Endothelial cell (in vitro differentiated cells): ENCODE measurements at places on chromosomes 1 and 21.
A peak's percentile ranks its signal among the peaks of the same experiment; 100 is the strongest.

DNA sequence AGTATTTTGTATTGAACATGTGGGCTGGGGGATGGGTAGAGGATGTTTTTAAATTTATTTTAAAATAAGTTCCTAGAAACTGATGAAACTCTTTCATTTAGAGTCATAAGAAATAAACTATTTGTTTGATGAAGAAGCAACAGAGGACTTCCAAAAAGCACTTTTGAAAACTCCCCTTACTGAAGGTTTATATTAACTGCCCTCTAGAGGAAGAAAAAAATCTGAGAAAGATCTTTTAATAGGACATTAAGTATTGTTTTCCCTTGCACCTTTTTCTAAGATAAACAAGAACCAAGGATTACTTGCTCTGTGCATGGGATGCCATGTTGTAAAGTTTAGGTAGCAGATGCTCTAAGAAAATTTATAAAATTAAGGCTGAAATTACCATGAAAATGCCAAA, 14.1 kb downstream of the DISP1 start:
- no peak for DNase-seq

GRCh38 chr1:70779571-70779970, 268.0 kb downstream of the PTGER3 start:
- no peak for DNase-seq

- peak; percentile 3 for DNase-seq
Observed at GRCh38 chr21:45293726-45294401, 6.2 kb upstream of the POFUT2 start.

DNA sequence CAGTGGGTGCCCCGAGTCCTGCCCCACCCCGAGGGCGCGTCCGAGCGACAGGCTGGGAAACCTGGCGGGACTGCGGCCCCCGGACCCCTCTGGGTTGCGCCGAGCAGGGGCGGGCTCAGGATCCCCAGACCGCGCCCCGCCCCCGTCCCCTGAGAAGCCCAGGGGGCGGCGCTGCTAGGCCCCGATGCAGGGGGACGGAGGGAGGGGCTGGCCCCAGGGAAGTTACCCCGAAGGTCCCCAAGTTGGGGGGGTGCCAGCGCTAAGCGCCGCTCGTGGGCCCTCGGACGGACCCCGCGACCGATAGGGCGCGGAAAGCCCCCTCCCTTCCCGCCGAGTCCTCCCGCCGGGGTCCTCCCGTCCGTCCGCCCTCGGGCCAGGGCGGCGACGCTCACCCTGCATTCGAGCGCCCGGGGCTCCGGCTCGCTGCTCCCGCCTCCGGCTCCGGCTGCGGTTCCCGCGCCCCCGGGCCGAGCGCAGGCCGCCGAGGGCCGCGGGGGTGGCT, 414 bp downstream of the GPR153 start:
- no peak for DNase-seq

GRCh38 chr1:226572325-226572726, 23.8 kb downstream of the STUM start:
- no peak for DNase-seq

GRCh38 chr1:236502972-236503639, 20.7 kb upstream of the LGALS8 start:
- DNase-seq = peak; percentile 73

GRCh38 chr1:21543598-21543997, 34.4 kb downstream of the ALPL start:
- DNase-seq = no peak

- no peak for DNase-seq
Observed at GRCh38 chr1:42381280-42381673, 685 bp downstream of the RIMKLA start.

DNA sequence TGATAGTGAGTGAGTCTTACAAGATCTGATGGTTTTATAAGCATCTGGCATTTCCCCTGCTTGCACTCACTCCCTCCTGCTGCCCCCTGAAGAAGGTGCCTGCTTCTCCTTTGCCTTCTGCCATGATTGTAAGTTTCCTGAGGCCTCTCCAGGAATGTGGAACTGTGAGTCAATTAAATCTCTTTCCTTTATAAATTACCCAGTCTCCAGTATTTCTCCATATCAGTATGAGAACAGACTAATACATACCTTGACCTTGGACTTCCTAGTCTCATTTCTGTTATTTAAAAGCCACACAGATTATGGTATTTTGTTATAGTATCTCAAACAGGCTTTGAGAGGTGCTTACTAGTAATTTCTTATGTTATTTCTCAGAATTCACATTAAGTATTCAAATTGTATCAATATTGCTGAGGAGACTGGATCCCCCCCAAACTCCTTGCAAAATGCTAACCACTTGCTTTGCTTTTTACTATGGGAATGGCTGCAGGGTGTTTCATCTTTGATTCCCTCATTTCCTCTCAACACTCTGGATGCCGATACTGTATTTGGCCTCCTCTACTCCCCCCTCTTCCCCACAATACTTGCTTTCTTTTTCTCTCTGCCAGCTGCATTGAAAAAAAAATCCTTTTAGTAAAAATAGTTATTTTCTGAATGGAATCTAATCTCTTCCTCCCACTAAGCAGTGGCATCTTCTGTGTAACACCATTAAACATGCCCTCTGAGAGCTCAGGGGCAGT, 96.9 kb upstream of the WLS start:
- DNase-seq = no peak

DNA sequence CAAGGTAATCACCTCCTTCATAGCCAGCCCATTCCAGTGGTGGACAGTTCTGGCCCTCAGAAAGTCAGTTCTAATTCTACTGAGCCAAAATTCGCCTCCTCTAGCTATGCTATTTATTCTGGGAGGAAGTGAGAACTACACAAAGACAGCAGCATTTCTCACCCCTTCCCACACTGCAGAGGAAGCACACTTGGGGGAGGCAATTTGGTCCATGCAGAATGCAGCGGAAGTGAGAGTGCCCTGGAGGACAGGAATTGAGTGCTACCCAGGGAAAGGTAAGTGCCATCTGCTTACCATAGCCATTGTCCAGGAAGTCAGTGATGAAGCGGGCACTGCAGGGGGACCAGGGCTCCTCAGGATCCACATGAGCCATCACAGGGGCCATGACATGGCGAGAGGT, 3.7 kb downstream of the ADAMTS4 start:
- no peak for DNase-seq

DNA sequence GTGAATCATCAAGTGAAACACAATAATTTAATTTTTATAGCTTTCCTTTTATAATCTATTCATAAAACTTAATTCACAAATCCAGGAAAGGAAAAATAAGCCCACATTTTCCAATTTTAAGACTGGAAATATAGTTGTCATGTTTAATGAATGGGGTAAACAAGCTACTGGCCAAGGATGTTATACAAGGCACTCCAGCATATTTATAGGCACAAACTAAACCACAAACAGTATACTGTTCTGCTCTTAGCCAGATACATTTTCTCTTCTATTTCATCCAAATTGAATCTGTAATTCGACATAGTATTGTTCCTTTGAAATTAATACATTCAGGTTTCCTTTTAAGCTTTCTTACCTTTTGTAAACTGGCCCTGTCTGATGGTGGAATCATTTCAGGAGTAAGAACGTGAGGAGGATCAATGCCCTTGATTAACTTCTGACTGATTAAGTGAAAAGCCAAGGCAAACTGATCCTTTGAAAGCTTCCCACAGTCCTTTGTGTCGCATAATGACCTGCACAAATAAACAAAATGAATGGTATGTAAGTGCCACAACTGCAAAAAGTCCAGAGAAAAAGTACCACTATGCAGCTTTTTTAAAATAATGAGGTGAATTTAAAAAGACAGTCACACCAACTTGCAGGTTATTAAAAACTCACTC, 74.4 kb downstream of the EPS15 start:
- DNase-seq = no peak

DNA sequence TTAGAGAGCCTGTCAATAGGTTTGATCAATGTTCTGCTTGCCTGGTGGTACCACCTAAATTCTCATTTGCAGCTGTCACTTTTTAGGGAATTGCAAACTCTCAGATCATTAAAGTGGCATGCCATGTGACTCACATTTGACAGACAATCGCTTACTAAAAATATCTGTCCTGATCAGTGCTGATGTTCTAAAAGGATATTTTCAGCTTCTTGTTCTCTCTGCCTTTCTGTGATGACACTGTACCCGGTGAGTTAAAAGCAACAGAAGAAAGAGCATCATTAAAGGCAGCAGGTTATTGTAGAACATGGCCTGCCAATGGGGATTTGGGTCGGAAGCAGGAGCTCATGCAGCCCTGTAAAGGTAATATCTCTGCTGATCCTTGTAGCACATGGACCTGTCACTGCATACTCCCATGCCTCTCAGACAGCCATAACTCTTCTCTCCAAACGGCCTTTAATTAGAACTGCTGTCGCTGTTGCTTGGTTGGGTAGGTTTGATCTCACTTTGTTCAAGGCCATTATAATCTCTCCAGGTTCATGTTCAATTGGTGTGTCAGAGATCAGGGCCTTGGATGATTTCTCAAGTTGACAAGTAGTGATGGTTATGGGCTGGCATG, 441.3 kb upstream of the DEPDC1 start:
- DNase-seq = no peak

- DNase-seq = no peak
Observed at GRCh38 chr1:55926906-55927471, 652.4 kb downstream of the PLPP3 start.

- no peak for DNase-seq
Observed at GRCh38 chr1:112406771-112407170, 10.8 kb downstream of the CTTNBP2NL start.

DNA sequence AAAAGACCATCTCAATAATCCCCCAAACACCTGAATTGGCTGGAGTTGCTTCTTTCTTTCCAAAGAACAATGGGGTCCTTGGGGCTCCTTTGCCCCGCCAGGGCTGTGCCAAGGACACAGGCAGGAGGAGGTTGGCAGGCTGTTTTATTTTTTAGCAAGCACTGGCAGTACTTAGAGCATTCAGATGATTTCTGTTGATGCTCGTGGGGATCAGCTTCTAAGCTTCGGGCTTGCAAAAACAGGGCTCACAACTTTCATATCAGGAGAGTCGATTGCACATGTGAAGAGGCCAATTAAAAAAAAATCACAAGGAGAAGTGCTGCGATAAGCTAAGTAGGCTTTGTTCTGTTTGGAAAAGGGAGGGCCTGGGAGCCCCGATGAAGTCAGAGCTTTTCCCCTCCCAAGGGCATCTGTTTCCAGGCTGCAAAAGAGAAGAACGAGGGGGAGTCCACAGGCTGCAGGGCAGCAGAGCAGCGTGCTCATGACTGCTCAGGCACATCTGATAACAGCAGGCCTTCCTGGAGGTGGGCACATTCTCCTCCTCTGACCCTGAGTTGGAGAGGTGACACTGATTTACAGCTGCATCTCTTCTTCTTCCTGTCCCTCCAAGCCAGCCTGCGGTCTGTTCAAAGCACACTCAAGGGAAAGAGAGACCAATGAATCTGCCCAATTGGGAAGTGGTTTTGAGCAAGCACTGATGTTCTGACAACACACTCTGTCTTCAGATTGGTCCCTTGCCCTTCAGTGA, 27.3 kb upstream of the BCAR3 start:
- no peak for DNase-seq

DNA sequence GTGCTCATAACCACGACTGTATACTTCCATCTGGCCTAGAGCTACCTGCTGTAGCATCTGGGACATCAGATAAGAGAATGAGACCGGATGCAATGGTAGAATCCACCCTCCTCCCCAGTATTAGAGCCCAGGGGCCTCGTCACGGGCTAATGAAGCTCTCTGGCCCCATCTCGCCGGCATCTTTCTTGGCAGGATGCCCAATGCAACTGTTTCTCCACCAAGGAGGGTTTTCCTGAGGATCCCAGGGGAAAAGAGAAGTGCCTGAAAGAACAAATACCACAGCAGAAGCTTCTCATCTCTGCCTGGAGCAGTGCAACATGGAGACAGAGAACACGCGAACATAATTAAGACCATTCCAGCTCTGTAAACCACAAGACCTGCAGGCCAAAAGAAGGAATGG, 80.0 kb downstream of the VWA5B1 start:
- no peak for DNase-seq

DNA sequence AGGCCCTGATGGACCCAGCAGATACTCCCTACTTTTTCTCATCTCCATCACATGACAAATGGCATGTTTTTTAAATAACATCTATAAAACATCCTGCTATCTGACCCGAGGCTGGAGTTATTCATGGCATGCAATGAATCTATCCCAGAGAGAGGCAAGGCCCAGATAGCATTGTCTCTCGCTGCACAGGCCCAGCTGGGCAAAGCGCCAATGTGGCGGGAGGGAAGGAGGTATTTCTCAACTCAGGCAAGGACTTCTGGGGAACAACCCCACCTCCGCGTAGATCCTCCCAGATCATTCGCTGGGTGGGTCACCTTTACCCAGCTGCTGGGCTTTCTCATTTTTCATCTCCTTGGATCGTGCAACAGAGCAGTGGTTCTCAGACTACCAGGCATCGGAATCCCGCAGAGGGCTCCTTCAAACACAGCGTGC, 59.8 kb downstream of the ERG start:
- DNase-seq = no peak

DNA sequence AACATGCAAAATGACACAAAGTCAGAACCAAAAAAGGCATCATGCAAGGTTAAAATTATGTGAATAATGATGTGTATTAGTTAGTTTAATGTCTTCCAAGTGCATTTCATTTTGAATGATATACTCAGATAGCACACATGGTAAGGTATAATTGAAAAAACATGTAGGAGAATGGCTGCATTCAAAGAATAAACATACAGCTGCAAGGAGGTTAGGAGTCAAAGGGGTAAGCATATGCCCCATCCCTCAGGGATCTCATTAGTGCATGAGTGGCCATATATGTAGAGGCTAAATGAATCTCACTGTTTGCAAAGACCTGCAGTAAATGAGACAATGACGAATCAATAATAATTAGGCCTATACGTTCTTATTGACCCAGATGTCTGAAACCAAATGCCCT, 179.7 kb upstream of the HOOK1 start:
- DNase-seq = no peak

- DNase-seq = no peak
Observed at GRCh38 chr1:38291906-38292521, 245.4 kb upstream of the POU3F1 start.

GRCh38 chr1:26126321-26127084, 14.9 kb downstream of the PDIK1L start:
- no peak for DNase-seq

GRCh38 chr1:152251391-152251790, 27.4 kb upstream of the HRNR start:
- no peak for DNase-seq

DNA sequence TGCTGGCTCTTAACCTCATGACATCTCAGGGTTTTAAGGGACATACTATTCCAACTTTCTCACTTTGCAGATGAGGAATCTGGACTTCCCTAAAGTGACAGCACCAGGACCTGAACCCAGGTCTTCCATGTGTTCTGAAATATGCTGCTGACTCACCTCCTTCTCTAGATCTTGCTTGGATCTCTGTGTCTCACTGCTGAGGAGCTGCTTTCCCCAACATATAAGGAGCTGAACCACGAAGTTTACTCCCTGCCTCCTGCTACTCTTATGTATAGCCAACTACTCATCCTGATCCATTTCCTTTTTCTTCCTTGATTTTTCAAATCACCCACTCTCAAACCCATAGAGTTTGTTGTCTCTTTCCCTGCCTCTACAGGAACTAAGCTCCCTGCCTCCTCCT, 38.2 kb downstream of the ALG14 start:
- DNase-seq = no peak

DNA sequence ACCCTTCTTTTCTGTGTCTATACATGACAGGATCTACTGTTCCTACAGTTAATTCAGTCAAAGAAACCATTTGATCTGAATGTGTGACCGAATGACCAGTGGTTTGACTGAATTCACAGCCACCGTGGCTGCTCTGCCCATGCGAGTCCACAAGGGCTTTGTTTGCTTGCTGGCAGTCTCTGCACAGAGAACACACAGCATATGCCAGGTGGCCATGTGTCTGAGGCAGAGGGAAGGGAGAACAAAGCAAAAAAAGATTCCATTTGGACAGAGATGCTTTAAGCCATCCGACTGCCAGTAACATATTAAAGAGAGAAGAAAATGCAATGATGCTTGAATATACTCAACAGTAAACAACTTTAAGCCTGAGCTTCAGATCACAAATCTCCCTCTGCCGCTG, 737.8 kb upstream of the CXADR start:
- peak; percentile 4 for DNase-seq
